Ureter (tissue), 1 donor: ENCODE measurements at places on chromosomes 4 and X. TPM values are rescaled to one million over a fixed set of nuclear protein-coding genes. Genes with fewer than 3 reads are reported as not detected.

Gene SOX3
- not detected for total RNA-seq

- no peak for DNase-seq
These were observed 576.5 kb upstream of the CPXCR1 start for GRCh38 chrX:88170553-88170952.

Gene XPNPEP2
- 6.0 TPM for total RNA-seq

DNA sequence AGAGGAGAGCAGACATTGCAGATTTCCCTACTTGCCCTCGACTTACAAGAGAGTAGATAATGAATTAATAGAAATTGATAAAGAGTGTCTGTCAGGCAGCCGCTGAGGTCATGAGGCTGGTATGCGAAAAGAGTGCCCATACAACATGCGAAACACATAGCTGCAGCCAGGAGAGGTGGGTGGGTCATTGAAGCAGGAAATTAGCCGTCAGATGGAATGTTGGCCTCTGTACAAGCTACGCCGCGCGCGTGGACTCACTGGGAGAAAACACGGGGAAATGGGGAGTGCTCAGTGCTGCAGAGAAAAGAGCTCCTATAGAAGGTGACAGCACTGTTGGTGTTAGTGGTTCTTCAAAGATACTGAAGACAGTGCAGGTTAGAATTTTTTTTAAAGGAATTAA is 125.1 kb downstream of the RAPGEF2 start:
- DNase-seq = peak; percentile 82

Gene CNGA1
- 36.8 TPM for total RNA-seq

GRCh38 chr4:173432430-173432829 is 33.5 kb upstream of the SCRG1 start:
- DNase-seq = no peak

GRCh38 chr4:88629826-88630225 is 37.5 kb downstream of the HERC3 start:
- no peak for DNase-seq

GRCh38 chrX:51860679-51861078 is 32.7 kb upstream of the MAGED1 start:
- DNase-seq = no peak

Gene FMR1NB
- total RNA-seq = not detected

DNA sequence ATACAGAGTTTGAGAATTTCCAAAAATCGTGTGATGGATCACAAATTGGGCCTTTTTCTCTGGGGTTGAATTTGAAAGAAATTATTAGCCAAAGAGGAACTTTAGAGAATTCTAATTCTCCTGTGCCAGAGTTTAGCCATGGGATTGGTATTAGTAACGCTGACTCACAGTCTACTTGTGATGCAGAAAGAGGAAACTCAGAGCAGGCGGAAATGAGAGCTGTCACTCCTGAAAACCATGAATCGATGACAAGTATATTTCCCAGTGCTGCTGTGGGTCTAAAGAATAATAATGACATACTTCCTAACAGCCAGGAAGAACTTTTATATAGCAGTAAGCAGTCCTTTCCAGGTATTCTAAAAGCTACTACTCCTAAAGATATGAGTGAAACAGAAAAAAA is 64.9 kb downstream of the N4BP2 start:
- DNase-seq = no peak

Gene OPN1MW
- not detected for total RNA-seq

DNA sequence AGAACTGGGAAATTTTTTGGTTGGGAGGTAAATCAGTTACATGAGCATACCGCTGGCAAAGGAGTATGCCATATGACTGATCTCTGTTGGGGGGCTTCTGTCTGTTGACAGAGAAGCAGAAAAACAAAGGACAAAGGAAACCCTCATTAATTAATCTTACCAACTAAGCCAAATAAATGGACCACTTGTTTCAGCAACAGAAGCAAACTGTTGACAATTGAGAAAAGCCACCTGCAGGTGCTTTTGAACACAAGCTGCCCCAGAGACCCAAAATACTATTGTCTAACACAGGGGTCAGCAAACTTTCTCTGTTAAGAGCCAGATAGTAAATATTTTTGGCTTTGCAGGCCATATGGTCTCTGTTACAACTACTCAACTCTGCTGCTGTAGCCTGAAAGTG is 7.0 kb upstream of the FRYL start:
- DNase-seq = no peak

DNA sequence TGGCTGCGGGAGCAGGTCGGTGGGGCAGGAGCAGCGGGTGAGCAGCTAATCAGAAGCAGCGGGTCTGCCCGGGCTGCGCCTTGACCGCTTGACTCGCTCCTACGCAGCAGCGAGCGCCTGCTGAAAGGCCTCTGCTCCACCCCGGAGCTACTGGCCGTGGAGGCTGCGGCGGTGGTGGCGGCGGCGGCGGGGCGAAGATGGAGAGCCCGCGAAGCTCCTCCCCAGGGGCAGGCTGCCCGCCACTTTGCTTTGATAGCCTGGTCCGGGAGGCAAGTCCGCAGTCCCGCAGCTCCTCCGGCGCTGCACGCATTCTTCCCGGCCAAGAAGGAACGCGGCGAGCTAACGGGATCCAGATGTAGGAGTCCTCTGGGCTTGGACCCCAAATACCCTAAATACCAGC is 36.7 kb downstream of the PJA1 start:
- no peak for DNase-seq

Gene CENPVL2
- total RNA-seq = not detected

Gene TMEM156
- 0.99 TPM for total RNA-seq

- DNase-seq = no peak
These were observed 3.1 kb downstream of the ZGRF1 start for GRCh38 chr4:112633477-112634235.
